ENCODE measurements at places on chromosomes 3 and 15.

GRCh38 chr15:95635666-95636065 is 694.8 kb upstream of the NR2F2 start:
- no peak for DNase-seq

- DNase-seq, result no peak
Observed at GRCh38 chr15:64596701-64597476, 136.5 kb downstream of the ZNF609 start.

- DNase-seq, result no peak
Observed at GRCh38 chr3:32819551-32820348, 2.0 kb downstream of the TRIM71 start.

GRCh38 chr3:119333773-119334509 is 39.8 kb downstream of the ARHGAP31 start:
- no peak for DNase-seq

GRCh38 chr15:92523176-92523575 is 129.5 kb downstream of the ST8SIA2 start:
- no peak for DNase-seq

GRCh38 chr3:46091046-46091445 is 63.8 kb upstream of the XCR1 start:
- DNase-seq, result no peak

- DNase-seq, result no peak
Observed at GRCh38 chr15:60095711-60096110, 91.6 kb downstream of the FOXB1 start.

- no peak for DNase-seq
Observed at GRCh38 chr3:196117809-196118208, 35.9 kb upstream of the TFRC start.

Data from epithelial cell of proximal tubule (primary cell).